Left kidney (tissue), 8 donors: ENCODE measurements at places on chromosomes 3 and 15.

- DNase-seq = no peak
Measured at GRCh38 chr15:66498501-66499386, 1.2 kb upstream of the SNAPC5 start.

- no peak for DNase-seq
Measured at GRCh38 chr15:78179286-78179840, 30.2 kb downstream of the IDH3A start.

DNA sequence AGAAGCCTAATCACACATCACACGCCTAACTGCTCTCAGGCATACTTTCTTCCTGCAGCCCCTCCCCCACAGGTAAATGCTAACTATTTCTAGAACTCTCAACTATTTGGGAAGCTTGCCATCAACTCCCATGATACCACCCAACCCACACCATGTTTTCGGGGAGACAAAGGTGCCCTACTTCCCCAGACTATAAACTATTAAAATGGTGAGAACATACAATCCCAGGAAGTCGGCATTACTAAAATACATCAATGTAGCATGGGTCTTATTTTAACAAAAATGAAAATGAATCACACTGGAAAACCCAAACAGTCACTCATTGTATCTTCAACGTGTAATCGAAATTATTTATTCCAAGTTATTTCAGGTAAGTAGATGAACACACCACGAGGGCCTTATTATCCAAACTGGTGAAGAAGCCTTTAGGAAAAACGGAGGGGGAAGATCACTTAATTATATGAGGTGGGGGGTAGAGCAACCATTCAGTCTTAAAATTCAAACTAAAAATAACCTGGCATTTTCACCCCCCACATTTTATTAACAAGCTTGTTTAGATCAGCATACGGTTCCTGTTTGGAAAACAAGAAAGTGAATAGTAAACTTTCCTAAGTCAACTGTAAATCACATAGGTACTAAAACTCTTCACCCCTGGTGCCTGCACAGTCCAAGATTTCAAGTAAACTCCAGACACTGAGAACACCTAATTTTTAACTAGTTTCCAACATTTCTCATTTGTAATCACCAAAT, 1.9 kb downstream of the TBL1XR1 start:
- peak; percentile 69 for DNase-seq

DNA sequence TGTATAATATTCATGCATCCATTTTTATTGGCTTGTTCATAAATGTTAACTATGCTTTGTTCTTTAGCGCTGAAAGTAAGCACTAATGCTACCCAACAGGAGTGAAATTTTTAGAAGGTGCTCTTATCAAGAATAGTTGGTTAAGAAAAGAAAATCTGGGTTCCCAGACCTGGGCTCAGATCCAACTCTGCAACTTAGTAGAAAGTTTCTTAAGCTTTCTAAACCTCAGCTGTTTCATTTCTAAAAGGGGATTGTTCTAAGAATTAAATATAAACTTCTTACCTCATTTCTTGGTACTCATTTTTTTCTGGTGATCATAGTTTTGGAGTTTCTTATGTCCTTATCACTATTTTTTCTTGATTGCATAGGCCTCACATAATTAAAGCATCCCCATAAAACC, 12.1 kb downstream of the ARPP21 start:
- DNase-seq = no peak

- DNase-seq = no peak
Measured at GRCh38 chr3:183244219-183244618, 8.8 kb upstream of the B3GNT5 start.

GRCh38 chr3:14467814-14468620, 65.6 kb downstream of the SLC6A6 start:
- DNase-seq = no peak

DNA sequence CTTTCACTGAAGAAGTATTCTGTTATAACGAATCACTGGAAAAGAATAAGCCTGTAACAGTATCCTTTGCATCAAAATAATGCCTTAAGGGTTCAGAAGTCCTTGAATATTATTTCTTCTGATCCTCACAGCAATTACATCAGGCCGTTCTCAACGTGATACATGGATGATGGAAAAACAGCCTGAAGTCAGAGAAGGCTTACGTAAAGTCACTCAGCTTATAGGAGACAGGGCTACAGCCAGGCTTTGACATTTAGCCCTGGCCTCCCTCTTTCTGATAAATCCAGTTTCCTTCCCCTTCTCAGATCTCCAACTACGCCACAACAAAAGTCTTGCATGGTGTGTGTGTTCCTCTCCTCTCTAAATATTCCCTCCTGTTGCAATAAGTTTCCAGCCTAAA, 131.9 kb downstream of the ANO10 start:
- no peak for DNase-seq

DNA sequence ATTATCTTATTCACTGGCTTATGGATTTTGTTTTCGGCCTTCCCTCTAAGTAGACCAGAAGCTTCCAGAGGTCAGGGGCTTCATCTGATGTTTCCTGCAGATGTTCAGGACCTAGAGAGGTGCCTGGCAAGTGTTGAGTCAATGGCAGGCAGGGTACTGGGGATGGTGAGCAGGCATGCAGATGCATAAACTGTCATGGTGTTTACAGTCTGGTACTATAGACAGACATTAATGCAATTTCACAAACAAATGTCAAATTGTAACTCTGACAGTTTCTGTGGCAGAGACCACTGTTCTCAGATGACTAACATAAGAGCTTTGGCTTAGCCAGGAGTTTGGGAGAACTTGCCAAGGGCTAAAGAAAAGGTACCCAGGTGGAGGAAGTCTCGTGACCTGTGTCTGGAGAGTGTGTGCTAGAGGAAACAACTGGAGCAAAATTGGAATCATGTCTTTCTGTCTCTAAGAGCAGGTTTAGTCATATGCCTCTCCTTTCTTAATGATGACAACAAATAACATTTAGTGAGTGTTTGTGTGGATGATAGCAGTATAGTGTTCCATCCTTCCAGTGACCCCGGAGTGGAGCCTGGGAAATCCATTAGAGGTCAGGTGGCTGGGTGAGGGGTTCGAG, 53.7 kb upstream of the TRAK1 start:
- DNase-seq = no peak

DNA sequence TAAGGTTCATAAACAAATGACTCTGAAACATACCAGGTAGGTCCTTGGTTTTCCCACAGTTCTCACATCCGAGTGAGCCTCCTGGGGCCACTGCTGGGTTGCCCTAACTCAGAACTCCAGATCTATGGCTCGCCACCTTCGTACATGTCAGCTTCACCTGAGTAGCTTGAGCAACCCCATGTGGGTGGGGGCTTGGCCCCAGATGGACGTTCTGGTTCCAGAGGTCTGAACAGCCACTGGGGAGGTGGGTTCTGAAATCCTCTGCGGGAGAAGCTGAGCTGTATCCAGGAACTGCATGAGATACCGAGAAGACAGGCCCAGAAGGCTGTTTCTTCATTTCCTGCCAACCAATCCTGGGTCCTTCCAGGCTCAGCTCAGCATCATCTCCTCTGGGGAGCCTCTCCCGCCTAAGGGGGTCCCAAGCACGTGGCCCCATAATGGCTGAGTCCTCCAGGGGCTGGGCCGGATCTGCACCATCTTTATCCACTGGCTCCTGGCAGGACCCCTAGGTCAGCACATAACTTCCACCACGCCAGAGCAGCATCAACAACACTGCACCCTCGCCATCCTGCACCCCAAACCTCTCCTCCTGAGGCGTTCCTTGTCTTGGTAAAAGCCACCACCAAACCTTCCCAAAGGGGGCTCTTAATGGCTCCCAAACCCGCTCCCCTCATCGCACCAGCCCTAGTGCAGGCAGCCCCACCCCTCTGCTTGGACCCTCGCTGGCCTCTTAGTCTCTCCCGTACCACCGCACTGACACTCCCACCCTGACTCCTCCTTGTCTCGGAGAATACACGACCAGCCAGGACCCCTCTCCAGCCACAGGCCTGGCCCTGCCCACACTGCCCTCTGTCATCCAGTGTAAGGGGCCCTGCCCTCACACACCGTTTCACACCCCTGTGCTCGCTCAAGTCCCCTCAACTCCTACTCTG, 39.8 kb downstream of the PCSK6 start:
- no peak for DNase-seq
